CD4-positive, alpha-beta T cell treated with Interleukin-6 at 100 ng/mL for 8 hours (primary cell): ENCODE measurements at places on chromosomes 5 and 9.

DNA sequence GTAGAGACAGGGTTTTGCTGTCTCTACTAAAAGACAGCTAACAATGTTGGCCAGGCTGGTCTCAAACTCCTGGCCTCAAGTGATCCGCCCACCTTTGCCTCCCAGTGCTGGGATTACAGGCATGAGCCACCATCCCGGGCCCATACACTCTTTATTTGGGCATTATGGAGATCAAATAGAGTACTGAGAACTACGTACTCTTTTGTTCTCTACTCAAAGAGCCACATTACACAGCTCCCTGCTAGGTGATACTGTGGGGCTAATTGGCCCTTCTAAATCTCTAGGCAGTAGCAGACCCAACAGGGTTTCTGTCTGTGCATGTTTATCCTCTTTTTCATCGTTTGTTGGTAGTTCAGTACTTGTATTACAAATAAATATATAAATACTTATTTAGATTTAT is 16.1 kb downstream of the CKMT2 start:
- no peak for DNase-seq

GRCh38 chr9:134190232-134191121 is 26.1 kb upstream of the RNU6ATAC start:
- DNase-seq = no peak

DNA sequence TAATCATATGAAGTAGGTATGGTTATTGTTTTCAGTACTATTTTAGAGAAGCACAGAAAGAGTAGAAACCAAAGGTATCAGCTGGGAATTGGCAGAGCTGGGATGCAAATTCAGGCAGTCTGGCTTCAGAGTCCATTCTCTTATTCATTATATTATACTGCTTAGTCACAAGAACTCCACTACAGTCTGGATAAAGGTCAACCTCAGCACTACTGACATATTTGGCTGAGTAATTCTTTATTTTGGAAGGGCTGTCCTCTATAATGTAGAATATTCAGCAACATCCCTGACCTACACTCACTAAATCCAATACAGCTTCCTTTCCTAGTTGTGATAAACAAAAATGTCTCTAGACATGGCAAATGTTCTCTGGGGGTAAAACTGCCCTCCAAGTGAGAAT is 37.6 kb downstream of the PTGER4 start:
- DNase-seq = no peak

DNA sequence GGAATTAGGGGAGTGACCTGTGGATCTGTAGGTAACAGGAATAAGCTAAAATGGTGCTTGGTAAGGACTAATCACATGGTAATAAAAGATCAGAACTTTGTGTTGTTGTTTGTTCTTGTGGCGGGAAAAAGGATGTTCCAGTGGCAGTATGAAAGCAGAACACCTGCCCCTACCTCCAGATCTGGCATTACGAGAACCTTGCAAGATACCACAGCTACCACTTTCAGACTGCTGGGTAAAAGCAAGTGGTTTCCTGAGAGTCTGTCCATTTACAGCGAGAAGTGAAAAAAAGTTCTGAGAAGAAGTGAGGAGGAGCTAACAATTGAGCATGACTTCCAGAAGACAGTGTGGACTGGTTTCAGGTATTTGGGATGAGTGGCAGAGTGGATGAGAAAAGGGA is 252.5 kb downstream of the TLE4 start:
- DNase-seq = no peak

DNA sequence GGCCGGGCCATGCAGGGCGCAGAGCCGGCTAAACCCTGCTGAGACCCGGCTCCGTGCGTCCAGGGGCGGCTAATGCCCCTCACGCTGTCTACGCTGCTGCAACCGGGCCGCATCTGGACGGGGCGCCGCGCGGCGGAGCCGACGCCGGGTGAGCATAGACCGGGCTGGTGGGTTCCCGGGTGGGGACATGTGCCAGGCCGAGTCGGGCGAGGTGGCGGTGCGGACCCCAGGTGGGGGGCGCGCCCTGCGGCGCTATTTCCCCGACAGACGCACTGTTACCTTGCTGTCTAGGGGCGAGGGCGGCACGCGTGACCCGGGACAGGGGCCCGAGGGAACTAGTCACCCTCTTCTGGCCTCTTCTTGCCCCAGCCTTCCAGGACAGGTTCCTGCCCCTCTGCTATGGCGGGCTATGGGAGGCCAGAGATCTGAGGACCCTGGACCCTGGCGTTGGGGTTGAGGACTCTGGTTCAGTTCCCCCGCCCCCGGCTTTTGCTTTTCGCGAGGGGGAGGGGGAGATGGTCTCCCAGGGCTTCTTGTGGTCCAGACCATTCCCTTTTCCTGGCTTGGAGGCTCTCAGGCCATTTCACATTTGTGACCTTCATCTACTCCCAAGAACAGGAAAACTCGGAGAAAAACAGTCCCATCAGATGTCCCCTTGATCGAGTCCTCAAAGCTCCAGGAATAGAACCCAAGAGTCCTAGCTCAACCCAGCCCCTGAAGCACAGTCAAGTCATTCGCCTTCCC is 536 bp downstream of the SLC27A4 start:
- no peak for DNase-seq

GRCh38 chr9:137434498-137435380 is 6.4 kb downstream of the ENTPD8 start:
- no peak for DNase-seq

DNA sequence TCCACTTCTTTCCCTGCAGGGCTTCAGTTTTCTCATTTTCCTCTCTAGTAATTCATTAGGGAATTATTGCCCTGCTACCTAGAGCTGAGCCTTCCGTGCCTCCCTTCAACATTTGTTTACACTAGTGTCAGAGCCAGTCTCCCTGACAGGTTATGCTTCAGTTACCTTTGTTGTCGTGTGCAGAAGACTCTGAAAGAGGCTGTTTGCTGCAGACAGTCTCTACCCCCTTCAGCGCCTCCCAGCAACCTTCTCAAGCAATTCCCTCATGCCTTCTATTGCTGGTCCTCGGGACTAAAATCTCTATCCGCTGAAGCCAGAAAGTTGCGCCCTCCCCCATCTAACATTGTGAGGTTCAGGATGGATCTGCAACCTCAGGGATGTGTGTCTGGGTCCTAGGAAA is 12.8 kb downstream of the RALGPS1 start:
- no peak for DNase-seq

GRCh38 chr9:128992995-128993394 is 35.1 kb downstream of the SH3GLB2 start:
- DNase-seq = no peak

DNA sequence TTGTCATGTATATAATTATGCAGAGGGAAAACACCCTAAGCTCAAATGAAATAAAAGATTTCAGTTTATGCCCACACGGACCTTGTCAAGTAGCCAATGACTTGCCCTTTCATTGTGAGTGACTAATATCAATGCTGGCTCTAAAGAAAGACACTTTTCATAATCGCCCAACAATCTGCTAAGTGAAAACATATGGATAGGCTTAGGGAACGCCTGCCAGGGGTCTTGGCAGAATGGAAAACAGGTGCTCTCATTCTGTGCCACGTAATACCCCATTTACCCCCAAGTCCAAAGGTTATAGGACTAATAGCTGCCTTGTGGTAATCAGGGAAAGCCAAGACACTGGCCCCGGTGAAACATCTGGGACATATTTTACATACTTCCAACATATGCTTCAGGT is 157.7 kb downstream of the SLF1 start:
- no peak for DNase-seq

DNA sequence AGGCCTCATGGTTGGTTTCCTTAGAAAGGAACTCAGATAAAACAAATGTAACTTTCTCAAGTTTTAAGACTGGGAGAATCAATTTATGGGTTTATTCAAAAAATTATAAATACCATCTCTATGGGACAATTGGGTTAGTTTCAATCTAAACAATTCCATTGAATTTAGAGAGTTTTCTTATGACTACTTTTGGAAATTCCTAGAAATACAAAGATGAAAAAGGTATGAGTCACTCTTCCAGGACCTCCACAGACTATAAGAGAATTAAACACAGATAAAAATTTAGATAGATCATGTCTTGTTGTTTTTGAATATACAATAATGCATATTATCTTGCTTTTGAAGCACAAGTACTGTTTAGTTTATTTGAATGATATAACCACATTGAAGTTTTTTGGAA is 188.7 kb downstream of the CHSY3 start:
- no peak for DNase-seq

- DNase-seq = no peak
Measured at GRCh38 chr9:29625292-29625731, 2052.0 kb upstream of the C9orf72 start.

DNA sequence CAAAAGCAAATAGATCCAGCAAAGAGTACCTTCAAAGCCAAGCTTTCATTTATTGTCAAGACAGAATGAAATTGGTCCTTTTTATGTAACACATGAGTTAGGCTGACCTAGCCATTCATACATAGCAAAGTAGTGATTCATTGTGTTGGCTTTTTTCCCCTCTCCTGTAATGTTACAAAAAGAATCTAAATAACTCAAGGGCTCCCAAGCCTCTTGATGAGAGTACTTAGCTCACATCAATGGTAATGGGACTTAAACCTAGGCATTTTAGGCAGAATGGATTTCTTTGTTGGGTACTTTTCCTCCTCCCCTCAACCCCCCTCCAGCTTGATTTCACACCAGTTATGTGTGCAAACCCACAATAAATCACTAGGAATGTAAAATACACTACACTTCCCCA is 123.7 kb downstream of the EBF1 start:
- DNase-seq = no peak

GRCh38 chr9:114181607-114182409 is 26.5 kb downstream of the COL27A1 start:
- DNase-seq = no peak

DNA sequence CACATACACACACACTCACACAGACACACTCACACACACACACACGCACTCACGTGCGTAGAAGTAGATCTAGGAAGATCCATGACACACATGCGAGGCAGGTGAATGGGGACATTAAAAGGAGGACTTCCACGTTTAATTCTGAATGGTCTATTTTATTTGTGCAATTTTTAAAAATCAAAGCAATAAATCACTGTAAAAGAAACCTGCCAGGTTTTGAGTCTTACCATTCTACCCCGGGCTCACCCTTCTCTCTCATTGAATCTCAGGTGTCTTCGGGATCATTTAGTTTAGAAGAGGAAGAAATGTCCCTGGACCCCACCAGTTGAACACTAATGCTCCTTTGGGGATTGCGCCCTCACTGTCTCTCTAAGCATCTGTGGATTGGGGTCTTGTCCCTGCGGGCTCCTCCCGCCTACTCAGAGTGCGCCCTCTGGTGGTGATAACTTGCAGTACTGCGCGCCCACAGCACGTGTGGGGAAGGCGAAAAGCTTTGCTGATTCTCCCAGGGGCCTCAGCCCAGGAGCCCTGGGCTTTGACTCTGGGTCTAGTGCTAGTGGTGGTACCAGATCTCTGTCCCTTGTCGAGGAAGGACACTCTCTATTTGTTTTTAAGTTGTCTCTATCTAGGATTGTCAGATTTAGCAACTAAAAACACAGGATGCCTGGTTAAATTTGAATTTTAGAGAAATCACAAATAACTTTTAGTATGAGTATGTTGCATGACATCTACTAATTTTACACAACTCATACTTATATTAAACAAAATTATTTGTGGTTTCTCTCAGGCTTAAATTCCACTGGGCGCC is 34.8 kb downstream of the BOD1 start:
- no peak for DNase-seq

DNA sequence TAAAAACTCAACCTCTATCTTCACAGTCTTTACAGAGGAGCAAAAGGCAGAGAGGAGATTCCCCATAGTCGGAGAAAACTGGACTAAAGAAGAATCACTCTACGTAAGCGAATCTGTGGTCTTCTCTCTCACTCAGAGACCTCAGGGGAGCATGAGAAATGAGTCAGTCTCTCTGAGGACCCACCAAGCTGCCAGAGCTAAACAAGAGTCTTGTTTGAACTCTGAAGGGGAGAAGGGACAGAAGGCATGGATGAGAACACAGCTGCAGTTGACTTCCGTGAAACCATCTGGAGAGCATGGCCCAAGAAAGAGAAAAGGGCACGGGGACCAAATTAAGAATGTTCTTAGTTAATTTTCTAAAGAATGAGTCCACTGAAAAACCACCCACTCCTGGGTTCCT is 12.8 kb upstream of the MAN2A1 start:
- DNase-seq = no peak

GRCh38 chr5:25570067-25570583 is 925.3 kb upstream of the CDH10 start:
- DNase-seq = no peak

GRCh38 chr5:116622375-116623050 is 47.9 kb upstream of the SEMA6A start:
- DNase-seq = no peak

- no peak for DNase-seq
Measured at GRCh38 chr5:141952020-141952419, 6.0 kb downstream of the PCDH12 start.

GRCh38 chr9:93891050-93891449 is 64.1 kb downstream of the BARX1 start:
- no peak for DNase-seq

DNA sequence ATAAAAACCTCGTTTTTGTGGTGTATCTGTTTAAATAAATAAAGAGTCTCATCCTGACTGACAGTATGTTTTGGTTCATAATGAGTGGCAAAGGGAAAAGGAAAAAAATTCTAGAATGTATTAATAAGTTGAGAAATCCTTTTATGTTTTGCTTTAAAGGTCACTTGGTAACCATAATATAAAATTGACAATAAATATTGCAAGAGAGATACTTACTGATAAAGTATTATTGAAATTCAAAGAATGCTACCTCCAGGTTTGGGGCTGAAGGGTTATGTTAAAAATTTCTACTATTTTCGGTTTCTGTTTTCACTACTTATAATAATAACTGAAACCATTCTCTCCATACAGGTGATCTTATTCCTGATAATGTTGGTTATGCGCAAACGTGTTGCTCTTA is 85.4 kb upstream of the FSD1L start:
- DNase-seq = no peak

GRCh38 chr5:30866142-30866541 is 327.3 kb upstream of the CDH6 start:
- DNase-seq = no peak

DNA sequence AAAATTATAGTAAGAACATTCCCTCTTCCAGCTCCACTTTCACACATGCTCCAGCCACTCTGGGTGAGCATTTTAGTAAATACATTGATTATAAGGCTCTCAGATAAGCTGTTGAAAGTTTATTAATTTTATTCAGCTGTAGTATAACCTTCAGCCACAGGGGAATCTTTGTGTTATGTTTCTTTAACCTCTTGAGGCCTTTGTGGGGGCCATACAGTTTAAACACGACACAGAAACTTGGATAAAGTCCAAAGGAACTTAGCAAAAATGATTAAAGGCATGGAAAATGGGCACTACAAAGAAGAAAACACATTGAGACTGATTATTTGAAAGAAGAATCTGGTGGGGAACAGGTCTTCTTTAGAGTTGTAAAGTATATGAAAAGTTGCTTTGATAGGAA is 70.2 kb downstream of the AOPEP start:
- no peak for DNase-seq

GRCh38 chr5:1801967-1802295 is 724 bp downstream of the NDUFS6 start:
- DNase-seq = no peak

DNA sequence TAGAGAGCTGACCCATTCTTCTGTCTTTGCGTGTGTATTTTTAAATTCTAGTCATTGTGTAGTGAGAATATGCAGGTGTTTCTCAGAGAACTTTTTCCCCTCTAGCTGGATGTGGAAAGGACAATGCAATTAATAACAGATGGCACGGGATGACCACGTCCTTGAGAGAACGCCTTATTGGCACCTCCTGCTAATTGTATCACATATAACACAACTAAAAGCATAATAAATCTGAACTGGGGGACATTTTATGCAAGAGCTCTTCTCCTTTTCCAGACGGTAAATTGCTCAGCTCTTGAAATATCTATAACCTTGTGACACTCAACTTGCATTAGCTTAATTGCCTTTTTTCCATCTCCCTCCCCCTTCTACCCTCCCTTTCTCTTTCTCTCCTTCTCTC is 62.9 kb upstream of the IZUMO3 start:
- DNase-seq = no peak
